Lung microvascular endothelial cell (primary cell): ENCODE measurements at places on chromosomes 5 and 9. TPM values are rescaled to one million over a fixed set of nuclear protein-coding genes. Genes with fewer than 3 reads are reported as not detected.

DNA sequence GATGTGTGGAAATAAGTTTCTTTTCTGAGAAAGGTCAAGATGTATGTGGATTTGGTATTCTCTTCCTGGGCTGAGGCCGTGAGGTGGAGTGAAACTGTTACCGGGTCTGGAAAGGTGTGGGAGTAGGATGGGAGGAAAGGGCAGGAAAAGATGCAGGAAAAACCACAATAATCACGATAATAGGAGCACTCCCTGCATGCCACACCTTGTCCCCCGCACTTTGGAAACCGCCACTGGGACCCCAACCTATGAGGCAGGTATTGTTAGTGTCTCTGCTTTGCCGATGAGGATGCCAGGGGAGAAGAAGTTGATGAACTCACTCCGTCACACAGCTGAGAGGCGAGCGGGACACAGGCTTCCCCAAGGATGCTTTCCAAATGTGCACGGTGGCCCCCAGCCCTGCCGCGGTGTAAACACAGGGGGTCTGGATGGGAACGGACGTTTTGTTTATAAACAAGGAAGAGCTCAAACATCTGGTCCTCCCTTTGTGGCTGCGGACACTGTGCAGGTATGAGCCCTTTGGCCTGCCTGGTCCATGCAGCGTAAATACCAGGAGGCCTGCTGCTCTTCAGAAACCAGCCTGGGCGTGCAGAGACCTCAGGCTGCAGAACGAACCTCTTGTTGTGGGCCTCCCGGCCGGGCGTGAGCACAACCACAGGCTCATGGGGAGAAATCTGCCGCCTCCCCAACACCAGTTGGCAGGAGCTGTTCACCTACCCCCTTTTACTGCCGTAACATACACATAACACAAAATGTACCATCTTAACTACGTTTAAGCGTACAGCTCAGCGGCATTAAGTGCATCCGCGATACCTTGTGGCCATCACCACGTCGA lies 126.7 kb downstream of the COL23A1 start:
- DNase-seq, result no peak

GRCh38 chr5:137506296-137506695 lies 7.2 kb upstream of the SPOCK1 start:
- no peak for DNase-seq

GRCh38 chr9:71431931-71432330 lies 310.5 kb upstream of the TRPM3 start:
- no peak for DNase-seq

GRCh38 chr5:94969174-94969573 lies 315.7 kb downstream of the MCTP1 start:
- DNase-seq, result peak; percentile 29

- DNase-seq, result no peak
Observed at GRCh38 chr9:4320021-4320420, 20.2 kb upstream of the GLIS3 start.

- DNase-seq, result no peak
Observed at GRCh38 chr9:37978481-37978864, 74.5 kb upstream of the SLC25A51 start.

DNA sequence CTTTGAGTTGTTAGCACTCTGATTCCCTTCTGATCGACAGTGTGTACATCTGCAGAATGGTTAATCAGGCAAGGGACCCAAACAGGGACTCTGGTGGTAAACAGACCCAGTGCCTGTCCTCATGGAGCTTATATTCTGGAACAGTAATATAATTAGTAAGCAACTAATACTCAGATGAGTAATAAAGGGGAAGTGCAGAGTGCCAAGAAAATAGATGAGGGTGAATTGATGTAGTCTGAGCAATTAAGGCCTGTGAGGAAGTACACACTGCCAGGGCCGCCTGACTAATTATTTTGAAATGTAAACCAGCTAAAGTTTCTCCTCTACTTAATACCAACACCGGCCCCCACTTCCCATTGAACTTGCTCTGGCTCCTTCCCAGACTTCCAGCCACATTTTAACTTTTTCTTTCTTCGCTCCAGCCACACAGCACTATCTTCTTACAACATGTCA lies 4.2 kb downstream of the DHX29 start:
- peak; percentile 11 for DNase-seq

GRCh38 chr5:57650360-57651069 lies 167.9 kb upstream of the ACTBL2 start:
- DNase-seq, result peak; percentile 64

DNA sequence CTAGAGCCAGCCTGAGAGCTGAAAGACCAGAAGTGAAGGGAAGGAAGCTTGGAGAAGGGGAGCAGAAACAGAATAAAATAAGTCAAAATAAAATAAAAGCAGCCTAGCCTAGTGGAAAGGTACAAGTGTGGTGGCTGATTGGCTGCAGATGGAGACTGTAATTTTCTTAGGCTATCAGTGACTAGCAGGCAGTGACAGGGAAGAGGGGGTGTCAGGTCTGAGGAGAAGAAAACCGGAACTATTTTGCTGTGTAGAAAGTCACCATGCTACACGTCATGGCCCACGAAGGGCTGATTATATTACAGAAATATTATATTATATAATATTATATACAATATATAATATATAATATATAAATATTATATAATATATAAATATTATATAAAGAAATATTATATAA lies 98.1 kb upstream of the TAF11L2 start:
- no peak for DNase-seq

DNA sequence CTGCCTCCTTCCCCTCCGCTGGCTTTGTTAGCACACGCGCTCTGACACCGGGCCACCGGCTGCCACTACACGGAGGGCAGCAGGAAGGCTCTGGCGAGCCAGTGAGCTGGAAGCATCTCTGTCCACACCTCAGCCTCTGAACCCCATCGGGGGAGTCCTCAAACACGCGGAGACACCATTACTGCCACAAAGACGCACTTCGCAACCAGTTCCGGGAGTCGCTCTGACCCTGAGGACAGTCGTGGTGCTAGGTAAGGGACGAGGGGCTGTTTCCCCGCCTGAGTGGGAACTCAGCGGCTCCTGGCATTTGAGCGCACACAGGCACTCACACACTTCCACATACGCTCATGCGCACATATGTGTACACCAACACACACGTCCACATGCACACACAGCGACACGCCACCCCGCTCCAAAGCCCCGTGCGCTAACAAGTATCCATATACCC lies 160.0 kb downstream of the C9orf152 start:
- DNase-seq, result peak; percentile 39

- peak; percentile 24 for DNase-seq
Observed at GRCh38 chr5:16593013-16593412, 23.8 kb downstream of the RETREG1 start.

GRCh38 chr5:151196556-151197290 lies 27.2 kb downstream of the CCDC69 start:
- DNase-seq, result no peak

DNA sequence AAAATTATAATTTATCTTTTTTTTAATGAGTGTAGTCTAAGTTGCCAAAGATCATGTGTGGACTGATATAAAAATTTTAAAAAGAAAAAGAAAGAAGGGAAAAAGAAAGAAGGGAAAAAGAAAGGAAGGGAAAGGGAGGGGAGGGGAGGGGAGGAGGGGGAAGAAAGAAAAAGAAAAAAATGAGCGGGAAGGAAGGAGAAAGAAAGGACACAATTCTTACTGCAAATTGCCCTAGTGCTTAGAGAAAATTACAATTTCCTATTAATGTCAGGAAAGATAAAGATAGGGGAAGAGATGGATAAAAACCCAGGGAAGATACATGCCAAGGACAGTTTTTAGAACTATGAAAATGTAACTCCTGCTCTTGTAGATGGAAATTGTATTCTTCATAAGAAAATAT lies 789.7 kb upstream of the GRAMD2B start:
- DNase-seq, result no peak

DNA sequence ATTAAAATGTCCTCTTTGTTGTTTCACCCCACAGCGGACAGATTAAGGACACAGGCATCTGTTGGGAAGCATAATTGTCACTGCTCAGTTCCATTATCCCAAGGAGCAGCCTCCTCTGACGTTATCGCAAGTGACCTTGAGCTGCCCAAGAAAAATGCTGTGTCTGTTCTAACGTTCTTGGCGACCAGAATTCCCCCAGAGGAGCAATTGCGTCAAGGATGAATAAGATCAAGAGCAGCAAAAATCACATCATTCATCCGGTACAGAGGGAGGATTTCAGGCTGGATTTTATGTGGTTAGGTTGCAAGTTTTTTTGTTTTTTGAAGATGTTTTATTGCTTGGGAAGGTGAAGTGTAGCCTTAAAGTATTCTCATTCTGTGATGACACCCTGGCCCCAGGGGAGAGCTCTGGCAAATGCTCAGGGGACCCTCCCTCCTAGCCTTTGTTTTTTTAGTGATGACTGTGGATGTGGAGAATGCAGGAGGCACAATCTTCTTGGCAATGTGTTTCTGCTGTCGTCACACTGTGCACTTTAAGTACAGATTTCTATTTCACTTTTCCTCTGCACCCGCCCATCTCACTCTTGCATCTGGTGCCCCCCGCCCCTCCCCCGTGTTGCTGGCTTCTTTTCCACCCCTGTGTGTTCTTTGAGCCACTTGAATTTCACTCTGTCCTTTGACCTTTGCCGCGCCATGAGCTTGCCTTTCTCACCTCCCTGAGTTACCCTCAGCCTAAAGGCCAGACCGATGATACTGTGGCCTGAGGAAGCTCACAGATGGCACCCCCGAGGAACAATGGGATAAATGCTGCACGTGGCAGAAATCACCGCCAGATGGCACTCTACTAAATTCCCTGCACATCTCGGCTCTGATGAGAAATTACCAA lies 308.5 kb downstream of the RAB3C start:
- DNase-seq, result peak; percentile 75

DNA sequence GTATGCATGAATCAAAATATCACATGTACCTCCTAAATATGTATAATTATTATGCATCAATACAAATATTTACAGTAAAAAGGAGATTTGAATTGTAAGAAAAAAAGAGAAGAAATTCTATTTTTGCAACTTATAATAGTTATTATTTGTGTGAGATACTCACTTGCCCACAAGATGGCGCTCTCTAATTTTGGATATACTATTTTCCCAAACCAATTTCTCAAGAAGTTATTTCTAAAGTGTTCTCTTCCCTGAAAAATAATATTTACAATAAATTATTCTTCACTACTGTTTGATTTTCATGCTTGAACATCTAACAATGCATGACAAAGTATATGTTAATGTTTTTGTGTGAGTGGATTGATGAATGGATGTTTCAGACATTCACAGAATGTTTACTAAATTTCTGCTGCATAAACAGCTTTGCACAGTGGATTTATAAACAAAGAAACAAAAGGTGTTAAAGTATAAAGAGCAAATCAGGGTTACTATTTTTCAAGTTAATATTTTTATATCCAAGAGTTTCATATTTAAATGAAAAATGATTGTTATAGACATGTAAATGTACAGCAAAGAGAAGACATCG lies 503.4 kb downstream of the PDE4D start:
- peak; percentile 37 for DNase-seq

AP3B1 gene
- 34.9 and 36.3 TPM in 2 replicates for total RNA-seq

FOXD1 gene
- total RNA-seq, result 0.22 TPM in 1 of 2 replicates, not detected in the other

SPINK6 gene
- not detected in 2 replicates for total RNA-seq

PCDHA9 gene
- total RNA-seq, result under 0.01 TPM in 2 replicates

SAXO1 gene
- under 0.01 TPM in 1 of 2 replicates, not detected in the other for total RNA-seq

STPG3 gene
- not detected in 2 replicates for total RNA-seq

GPR150 gene
- under 0.01 and 0.22 TPM in 2 replicates for total RNA-seq

TSSK1B gene
- not detected in 2 replicates for total RNA-seq

CAMK4 gene
- total RNA-seq, result under 0.01 and 0.44 TPM in 2 replicates

KIAA1958 gene
- 0.65 and 1.6 TPM in 2 replicates for total RNA-seq

AMACR gene
- 6.3 and 6.8 TPM in 2 replicates for total RNA-seq

FBN2 gene
- total RNA-seq, result 0.60 and 0.87 TPM in 2 replicates

SLC6A18 gene
- not detected in 2 replicates for total RNA-seq

SLCO6A1 gene
- total RNA-seq, result not detected in 2 replicates
